Activated T-helper 1 cell treated with anti-CD3 and anti-CD28 coated beads, Interleukin-2, amount 50 U/mL, for 16 hours (primary cell): ENCODE measurements at places on chromosomes 11 and 22.

DNA sequence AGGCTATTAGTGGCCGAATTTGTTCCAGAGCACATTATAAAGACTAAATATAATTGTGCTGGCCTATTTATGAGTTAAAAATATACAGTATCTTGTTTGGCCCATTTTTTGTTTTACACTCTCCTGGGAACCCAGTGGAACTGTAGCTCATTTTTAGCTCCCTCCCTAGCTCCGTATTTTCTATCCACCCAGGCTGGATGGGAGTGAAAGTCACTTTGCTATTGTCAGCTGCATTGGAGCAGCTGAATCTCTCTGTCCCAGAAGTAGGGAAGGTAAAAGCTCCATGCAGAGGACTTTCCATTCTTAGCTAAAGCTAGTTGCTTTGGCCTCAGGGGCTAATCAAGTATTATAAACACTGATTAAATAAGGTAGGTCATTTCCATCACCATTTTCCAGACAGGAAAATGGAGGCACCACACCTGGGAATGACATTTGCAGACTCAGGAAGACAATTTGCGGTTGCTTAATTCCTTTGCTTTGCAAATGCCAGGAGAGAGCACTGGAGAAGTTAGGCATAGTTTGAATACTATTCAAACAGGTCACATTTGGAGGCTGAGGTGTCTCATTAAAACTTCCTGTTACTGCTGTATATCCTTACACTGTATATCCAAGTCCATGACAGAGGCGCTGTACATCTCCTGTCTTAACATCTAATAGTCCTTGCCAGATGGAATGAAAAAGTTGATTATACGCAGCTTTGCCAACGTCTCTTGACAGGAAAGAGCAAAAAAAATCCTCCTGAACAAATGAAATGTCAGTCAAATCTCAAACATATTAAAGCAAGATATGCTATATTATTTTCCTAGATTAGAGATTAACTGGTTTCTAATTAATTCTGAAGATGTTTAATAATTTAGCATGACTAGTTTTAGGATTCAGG is 338.1 kb upstream of the KIRREL3 start:
- DNase-seq: no peak

- DNase-seq: no peak
Observed at GRCh38 chr11:64736654-64737053, 7.3 kb downstream of the RASGRP2 start.

DNA sequence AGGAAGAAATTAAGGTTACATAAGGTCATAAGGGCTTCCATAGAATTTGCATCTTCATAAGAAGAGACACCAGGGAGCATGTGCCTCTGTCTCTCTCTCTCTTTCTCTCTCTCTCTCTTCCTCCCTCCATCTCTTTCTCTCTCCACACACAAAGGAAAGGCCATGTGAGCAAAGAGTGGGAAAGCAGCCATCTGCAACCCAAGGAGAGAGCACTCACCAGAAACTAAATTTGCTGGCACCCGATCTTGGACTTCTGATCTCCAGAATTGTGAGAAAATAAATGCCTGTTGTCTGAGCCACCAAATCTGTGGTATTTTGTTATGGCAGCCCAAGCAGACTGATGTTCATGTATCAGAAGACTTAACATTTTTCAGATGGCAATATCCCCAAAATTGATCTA is 6.4 kb upstream of the KRTAP5-10 start:
- no peak for DNase-seq

DNA sequence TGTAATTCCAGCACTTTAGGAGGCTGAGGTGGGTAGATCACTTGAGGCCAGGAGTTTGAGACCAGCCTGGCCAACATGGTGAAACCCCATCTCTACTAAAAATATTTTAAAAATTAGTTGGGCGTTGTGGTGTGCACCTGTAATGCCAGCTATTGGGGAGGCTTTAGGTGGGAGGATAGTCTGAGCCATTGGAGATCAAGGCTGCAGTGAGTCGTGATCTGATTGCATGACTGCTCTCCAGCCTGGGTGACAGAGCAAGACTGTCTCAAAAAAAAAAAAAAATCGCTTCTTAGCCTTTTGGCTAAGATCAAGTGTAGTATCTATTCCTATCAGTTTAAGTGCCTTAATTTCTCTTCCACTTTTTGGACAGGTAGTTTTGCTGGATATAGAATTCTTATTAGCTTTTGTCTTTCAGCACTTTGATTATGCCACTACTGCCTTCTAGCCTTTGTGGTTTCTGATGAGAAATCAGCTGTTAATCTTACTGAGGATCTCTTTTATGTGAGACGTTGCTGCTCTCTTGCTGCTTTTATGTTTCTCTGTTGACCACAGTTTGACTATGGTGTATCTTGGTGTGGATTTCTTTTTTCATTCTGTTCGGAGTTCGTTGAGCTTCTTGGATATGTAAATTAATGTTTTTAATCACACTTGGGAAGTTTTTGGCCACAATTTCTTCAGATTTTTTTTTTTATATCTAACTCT is 24.7 kb downstream of the CHEK1 start:
- DNase-seq: no peak

- no peak for DNase-seq
Observed at GRCh38 chr22:45575173-45575572, 72.5 kb downstream of the FBLN1 start.

GRCh38 chr22:30908051-30908461 is 60.5 kb downstream of the MORC2 start:
- no peak for DNase-seq

DNA sequence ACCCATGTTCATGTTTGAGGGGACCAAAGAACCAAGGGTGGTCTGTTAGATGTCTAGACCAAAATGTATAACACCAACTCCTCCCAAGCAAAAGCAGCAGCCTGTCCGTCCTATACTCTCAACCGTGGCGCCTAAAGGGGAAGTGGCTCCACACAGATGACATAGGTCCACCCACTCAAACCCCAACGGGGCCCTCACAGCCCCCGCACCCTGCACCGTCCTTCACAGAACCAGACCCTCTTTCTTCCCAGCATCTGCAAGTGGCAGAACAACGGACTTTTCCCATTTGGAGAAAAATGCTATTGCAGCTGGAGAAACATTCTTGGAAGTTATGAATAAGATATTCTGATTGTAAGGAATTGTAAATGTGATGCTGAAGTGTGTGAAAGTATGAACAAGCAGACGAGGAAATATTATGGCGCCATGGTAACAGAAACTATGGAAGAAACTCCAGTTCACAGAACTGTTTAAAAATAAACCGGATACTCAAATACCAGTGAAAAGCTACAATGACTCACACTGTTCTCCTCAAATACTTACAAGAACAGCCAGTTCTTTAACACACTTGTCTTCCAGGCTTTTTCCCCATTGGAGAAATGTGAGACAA is 76.5 kb upstream of the ARFGAP3 start:
- no peak for DNase-seq

DNA sequence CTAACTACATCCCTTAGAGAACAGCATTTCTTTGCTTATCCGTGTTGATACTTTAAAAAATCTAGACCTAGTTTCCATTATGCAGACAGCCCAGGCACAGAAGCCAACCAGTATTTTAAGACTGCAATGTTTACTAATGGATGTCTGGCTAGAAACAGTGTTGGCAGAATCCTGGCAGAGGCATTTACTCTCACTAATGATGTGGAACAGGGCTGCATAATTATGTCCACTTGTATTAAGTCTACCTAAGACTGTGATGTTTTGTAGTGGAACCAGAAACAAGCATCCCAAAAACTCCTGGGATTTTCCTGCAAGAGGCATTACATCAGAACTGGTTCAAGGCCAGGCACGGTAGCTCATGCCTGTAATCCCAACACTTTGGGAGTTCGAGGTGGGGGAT is 50.2 kb upstream of the PICALM start:
- DNase-seq: no peak
